ENCODE measurements at places on chromosomes 5 and 9.
A peak's percentile ranks its signal among the peaks of the same experiment; 100 is the strongest.

- DNase-seq, result no peak
Measured at GRCh38 chr5:61641748-61642565, 309.9 kb downstream of the ZSWIM6 start.

DNA sequence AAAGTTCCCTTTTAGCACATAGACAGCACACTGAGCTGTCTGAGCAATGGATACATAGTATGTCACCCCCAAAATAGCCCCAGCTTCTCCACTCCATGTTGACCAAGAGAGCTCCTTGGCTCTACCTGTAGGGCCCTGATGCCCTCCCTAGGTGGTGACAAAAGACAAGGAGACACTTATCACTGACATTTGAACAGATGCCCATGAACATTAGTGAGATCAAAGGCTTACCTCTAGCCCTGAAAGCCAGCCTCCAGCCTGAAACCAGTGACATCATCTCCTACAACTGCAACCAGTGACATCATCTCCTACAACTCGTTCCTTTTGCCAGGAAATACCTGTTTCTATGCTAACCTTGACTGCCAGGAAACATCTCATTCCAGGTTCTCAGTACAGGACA lies 122.7 kb downstream of the FSTL4 start:
- DNase-seq, result no peak

DNA sequence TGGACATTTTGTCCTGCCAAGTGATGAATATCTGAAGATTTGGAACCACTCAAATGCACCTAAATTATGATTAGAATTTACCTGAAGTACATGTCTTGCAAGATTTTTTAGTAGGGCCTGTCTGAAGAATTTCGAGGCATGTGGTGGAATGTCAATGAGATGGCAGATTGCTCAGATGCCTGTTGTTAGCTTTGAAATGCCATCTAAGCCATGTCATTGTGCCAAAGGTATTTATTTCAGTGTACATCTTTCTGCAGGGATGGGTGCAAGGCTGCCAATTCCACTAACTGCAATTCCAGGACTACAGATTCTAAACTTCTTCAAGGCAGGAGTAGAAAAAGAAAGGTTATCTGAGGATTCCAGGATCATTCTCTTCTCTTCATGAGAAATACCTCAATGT lies 9.1 kb upstream of the GNAQ start:
- no peak for DNase-seq

DNA sequence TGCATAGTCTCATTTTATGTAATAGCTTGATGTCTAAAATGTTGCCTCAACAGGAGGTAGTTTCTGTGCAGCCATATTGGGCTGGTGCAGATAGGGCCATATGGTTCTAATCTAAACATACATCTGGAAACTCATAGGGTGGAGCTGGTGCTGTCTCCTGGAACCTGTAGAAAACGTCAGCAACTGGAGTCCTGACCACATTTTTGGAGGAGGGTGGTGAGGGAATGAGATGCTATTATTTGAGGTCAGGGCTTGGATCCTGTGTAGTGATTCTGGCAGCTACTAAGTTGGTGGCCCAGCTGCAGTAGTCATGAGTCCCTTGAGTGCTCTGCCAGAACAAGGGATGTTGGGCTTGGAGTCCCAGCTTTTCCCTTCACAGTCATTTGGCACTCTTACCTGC lies 14.1 kb downstream of the MAN2A1 start:
- no peak for DNase-seq

DNA sequence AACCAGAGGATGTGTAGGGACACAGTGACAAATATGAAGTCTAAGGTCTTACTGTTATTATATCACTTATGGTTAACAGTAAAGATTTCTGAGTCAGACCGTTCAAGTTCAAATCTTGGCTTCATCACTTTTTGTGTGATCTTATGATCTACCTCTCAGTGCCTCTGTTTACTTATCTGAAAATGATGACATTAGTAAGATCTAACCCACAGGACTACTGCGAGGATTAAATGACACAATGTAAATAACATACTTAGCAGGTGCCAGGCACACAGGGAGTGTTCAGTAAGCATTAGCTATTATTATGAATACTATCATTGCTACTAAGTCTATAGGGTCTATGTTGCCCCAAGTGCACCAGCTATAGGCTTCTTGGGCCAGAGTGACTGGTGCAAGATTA lies 2.0 kb downstream of the IRF1 start:
- no peak for DNase-seq

DNA sequence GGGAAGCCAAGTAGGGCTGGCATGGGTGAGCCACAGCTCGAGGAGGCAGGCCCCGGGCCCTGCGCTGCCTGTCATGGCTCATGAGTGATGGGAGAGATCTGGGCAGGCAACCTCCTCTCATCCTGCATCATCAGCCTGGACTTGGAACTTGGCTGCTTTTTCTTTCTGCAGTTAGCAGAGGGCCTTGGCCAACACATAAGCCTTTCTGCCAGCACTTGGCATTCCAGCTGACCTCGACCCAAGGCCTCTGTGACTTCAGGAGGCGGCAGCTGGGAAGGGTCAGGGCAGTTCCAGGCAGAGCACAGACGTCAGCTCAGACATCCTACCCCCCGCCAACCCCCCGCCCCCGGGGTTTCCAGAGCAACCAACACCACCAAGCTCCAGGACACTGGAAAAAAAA lies 7.6 kb downstream of the S1PR3 start:
- DNase-seq, result no peak

GRCh38 chr5:130135506-130135905 lies 231.2 kb downstream of the CHSY3 start:
- DNase-seq, result no peak

DNA sequence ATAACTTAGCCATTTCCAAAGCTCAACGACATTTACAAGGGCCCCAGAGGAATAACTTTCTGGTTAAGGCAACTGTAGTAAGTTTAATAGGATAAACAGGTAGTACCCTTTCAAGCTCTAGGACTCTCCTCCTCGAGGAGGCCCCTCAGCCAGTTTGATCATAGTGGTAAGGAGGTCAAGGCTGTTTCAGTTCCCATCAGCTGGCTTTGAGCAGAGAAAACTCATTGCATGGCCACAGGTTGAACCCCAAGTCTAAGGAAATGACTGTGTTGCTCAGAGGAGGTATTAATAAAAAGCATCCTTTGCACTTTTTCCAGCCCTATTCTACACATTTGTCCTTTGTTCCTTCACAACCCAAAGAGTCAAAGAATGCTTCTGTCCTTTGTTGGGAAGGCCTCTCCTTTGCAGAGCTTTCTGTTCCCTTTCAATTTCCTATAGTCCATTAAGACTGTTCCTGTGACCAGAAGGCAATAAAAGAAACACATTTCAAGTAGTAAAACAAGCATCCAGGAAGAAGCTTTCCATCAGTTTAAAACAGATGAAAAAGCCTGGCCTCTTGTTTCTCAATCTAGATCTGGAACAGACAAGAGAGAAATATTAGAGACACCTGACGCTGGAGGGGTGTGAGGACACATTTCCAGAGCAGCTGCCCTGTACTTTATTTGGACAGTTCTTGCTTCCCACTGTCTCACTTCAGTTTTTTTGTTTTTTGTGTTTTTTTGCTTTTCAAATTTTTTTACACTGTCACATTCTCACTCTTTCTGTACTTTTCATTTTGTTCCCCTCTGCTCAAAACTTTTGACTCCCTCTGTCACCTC lies 54.1 kb downstream of the PRRC1 start:
- DNase-seq, result no peak

GRCh38 chr5:127840198-127840524 lies 137.0 kb downstream of the CCDC192 start:
- DNase-seq, result no peak

- no peak for DNase-seq
Measured at GRCh38 chr5:11396917-11397316, 507.3 kb downstream of the CTNND2 start.

GRCh38 chr5:126961702-126962101 lies 68.7 kb downstream of the MARCHF3 start:
- no peak for DNase-seq

- no peak for DNase-seq
Measured at GRCh38 chr5:159777049-159777660, 139.1 kb upstream of the ADRA1B start.

DNA sequence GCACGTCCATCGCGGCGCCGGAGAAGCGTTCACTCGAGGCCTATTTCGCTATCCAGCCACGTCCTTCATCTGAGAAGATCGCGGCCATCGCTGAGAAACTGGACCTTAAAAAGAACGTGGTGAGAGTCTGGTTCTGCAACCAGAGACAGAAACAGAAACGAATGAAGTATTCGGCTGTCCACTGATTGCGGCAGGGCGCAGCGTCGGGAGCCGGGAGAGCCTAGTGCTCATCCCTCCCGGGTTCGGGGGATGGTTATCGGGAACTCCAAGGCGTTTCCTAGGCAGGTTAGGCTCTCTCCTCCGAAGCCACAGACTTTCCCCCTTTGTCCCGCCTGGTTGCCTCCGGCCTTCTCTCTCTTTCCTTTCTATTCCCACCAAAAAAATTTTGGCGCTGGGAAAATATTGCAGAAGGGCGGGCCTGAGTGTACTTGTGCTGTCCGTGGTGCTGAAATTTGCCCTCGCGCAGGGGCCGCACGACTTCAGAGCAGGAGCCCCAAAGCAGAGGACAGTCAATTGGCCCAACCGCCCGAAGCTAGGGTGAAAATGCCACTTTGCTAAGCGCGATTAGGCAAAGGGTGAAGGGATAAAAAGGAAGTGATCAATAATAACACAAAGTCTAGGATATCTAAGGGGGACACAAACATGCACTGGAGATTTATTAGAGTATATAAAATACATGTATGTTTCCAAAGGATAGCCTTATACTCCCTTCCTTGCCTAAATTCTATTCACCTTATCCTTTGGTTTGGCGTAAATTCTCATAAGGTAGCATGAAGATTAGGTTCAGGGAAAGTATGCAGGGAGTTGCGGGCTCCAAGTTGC lies 1.8 kb downstream of the POU4F3 start:
- no peak for DNase-seq

- no peak for DNase-seq
Measured at GRCh38 chr5:42089705-42090104, 164.6 kb downstream of the FBXO4 start.

GRCh38 chr5:107815109-107815508 lies 144.4 kb upstream of the EFNA5 start:
- no peak for DNase-seq

DNA sequence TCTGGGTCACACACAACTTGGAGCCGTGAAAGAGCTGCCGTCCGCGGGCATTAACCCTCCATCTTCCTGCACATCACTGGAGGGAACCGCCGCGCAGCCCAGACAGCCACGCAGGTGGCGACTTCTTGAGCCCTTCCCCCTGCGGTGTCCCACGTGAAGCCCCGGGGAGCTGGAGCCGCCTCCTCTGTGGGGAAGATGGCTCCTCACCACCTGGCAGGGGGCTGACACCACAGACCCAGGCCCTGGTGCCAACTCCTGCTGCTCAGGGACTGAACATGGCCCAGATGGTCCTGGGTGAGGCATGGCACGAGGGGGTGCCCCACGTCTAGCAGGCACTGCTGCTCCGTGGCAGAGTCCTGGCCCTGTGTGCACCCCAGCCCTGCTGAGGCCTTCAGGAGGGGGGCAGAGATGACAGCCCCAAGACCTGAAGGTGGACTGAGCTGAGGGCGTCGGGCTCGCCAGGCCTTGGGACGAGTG lies 38.9 kb downstream of the NDUFS6 start:
- DNase-seq, result no peak

GRCh38 chr9:96025995-96026602 lies 150.6 kb downstream of the ERCC6L2 start:
- no peak for DNase-seq

GRCh38 chr9:33429256-33429985 lies 18.0 kb downstream of the AQP3 start:
- no peak for DNase-seq

DNA sequence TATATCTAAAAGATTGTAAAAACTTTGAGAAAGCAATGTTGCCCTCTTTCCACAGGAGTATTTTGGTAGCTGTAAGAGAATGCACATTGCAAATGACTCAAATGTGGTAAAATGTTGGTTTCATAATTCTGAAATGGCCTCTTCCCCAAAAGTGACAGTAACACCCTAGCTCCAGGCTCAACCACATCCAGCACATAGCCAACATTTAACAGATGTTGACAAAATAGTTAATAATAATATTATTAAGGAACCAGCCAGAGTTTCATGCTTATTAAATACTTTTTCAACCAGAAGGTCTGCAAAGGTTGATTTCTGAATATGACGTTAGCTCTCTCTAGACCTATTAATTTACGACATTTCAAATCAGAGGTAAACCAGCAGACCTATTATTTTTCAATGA lies 1.3 kb downstream of the ANXA1 start:
- no peak for DNase-seq

- DNase-seq, result no peak
Measured at GRCh38 chr5:124492444-124493224, 253.8 kb downstream of the ZNF608 start.

- no peak for DNase-seq
Measured at GRCh38 chr9:95343725-95344287, 26.3 kb upstream of the FANCC start.

GRCh38 chr5:85671223-85671970 lies 946.3 kb upstream of the COX7C start:
- DNase-seq, result no peak

DNA sequence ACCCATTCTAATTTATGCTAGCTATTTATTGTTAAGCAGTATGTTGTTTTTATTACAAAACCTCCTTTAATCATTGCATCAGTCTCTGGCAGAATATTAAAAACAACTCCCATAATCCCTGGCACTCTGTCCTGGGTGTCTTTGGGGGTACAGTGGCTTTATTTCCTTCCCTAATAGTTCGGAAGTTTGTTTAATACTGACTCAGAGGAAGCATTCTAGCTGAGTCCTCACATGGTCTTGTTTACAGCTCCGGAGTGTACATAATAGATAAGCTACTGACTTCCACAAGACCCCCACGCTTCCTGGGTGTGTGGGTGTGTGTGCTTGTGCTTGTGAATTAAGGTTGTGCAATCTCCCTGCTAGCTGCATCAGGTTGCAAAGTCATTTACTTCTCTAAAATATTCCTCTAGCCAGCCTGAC lies 149.8 kb upstream of the CDKN2B start:
- DNase-seq, result no peak

GRCh38 chr5:58113172-58113571 lies 346.7 kb downstream of the PLK2 start:
- DNase-seq, result no peak

GRCh38 chr9:79623799-79624721 lies 52.3 kb downstream of the TLE4 start:
- DNase-seq, result peak; percentile 11

DNA sequence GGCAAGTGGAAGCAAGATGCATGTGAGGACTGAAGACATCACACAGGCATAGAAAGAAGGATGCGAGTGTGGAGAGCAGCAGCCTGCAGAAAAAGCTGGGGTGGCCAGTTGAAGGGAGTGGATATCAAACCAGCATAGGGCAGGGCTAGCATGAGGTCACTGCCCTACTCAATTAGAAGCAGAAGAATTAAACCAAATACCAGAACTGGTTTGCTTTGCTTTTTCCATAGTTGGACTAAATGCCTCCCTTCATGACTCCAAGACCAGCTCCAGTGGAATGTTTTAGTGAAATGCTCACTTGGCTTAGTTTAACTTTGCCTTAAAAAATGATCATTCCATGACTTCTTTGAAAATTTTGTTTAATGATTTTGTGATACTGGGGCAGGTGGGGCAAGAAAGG lies 45.8 kb downstream of the TMEM167A start:
- DNase-seq, result no peak
